ENCODE measurements at places on chromosomes 5 and 9.

DNA sequence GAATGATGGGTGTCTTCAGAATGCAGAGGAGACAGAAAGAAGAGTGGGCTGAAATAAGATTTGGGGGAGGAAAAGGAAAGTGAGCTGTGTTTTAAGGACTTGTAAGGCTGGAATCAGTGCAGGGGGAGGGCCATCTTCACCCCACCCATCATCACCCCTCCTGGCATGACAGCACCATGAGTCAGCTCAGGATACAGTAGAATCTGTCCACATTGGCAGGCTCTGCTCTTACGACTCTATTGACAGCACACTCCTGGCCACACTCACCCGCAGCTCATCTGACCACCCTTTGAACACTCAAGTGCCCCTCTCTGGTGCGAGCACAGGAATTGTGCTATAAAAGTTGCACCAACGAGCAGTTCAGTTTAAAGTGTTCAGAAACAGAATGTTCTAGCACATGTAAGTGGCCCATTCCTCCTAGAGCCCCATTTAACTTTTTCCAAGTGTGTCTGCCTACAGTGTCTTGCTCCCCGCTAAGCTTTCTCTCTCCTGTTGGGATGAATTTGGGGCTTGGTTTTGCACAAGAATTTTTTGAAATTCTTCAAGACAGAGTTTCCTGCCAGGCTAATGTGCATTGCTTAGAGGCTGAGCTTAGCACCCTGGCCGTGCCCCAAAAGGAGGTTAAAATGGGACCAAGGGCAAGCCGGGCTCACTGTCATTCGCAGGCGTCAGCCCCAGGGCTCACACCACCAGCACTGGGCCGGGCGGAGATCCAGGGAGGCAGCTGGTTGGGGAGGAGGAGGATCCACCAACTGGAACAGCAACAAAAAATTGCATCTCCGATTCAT, 12.0 kb downstream of the ADRA1B start:
- DNase-seq = no peak

DNA sequence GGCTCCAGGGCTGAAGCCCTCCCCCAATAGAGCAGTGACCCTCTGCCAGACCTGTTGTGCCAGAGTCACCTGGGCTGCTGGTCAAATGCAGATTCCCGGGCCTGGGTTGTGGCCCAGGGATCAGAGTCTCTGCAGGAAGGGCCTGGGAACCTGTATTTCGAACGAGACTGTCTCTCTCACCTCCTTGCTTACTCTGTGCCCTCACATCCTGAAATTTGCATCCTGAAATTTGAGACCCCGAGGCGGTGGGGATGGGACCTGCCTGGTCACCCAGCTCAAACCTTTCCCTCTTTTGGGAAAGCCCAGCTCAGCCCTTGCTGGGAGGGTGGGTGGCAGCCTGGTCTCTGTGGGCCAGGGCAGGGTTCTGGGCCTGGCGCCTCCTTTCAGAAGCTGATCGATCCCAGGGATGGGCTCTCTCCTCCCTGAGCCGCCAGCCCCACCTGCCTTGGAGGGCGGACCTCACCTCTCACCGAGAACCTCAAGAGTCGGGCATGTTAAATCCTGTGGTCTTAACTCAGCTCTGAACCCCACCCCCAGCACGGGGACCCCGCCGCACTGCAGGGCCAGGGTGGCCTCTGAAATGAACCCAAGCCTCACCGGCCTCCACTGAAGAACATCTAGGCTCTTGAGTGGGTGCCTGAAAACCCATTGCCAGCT, 44.0 kb upstream of the IER5L start:
- DNase-seq = no peak

DNA sequence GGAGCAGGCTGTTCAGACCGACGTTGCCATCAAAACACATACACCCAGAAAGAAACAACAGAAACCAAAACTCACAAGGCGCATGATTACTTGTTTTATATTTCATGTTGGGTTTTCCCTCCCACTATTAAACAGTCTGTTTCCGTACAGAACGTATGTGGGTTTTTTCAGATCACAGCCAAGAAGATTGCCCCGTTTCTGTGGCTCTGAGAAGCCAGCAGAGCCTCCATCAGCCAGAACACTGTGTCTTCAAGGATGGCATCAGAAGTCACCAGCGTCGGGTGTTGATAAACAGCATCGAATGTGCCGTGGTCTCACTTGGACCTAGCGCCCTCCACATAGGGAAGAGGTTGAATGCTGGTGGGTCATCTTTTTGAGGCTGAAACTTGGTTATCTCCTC, 42.8 kb downstream of the FAM78A start:
- no peak for DNase-seq

DNA sequence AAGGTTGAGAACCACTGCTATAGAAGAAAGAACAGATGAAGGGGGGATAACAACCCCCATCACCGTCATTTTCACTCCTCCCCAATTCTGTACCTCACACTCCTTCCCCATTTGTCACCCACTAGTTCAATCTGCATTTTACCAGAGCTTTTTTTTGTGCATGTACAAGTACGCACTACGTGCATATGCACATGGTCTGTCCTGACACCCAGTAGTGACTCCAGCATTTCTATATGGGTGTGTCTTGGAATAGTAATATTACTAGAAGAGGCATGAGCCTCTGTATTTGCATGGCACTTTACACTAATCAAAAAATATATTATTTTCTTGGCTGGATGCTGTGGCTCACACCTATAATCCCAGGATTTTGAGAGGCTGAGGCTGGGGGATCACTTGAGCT, 38.7 kb downstream of the NIM1K start:
- DNase-seq = no peak

DNA sequence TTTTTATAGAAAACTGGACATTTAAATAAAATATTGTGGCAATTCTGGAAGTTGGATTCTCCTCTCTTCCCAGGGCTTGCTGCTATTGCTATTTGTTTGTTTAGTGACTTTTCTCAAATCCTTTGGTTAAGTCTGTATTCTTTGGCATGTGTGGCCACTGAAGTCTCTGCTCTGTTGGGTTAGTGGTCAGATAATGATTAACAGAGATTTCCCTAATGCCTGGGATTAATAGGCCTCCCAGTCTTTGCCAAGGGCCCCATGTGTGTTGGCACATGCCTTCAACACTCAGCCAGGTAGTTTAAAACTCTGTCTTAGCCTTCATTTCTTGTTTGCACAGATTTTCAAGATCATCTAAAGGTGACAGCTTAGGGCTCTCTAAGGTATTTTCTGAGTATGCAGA, 92.8 kb upstream of the EPB41L4A start:
- DNase-seq = no peak

GRCh38 chr5:79191457-79191856, 44.5 kb upstream of the JMY start:
- DNase-seq = no peak

- no peak for DNase-seq
Observed at GRCh38 chr9:109022873-109023272, 9.6 kb upstream of the CTNNAL1 start.

- DNase-seq = no peak
Observed at GRCh38 chr5:174086751-174087150, 41.2 kb downstream of the NSG2 start.

GRCh38 chr5:174535669-174536068, 188.7 kb upstream of the MSX2 start:
- DNase-seq = no peak

GRCh38 chr9:137143459-137143858, 4.5 kb downstream of the GRIN1 start:
- no peak for DNase-seq

DNA sequence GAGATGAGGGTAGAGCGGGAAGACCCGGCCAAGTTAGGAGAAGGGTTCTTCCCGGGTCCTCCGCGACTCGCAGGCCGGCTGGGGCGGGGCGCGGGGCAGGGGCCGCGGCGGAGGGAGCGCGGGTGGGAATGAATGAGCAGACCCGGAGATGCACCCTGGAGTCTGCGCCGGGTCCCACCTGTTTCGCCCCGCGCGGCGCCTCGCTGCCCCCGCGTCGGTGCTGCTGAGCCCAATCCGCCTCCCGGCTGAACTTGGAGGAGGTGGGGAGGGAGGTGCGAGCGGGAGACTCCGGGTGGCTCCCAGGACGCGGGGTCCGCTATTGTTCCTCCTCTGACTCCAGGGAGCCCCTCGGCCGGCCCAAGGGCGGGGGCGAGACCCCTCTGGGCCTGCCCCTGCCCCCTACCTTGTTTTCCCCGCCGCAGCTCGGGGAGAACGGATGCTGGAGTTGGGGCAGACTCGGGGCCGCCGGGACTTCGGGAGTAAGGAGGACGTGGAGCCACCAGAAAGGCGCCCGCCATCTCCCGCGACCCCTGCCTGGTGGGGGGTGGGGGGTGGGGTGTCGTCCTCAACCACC, 659 bp downstream of the RAI14 start:
- DNase-seq = no peak

DNA sequence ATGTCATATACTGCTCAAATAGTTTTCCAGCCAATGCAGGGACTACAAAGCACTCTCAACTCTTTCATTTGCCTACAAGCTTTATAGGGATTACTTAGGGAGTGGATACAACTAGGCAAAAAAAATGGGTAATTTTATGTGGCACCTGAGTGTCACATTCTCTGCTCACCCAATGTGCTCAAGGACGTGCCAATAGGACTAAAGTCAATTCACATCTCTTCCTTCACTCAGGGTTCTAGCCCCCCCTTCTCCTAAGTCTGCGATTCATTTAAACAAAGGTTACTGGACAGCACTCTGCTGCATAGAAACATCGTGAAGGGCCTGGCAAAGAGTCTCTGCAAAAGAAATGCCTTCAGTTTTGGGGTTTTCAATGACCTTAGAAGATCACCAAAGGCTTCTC, 142.3 kb downstream of the TSSK1B start:
- no peak for DNase-seq

DNA sequence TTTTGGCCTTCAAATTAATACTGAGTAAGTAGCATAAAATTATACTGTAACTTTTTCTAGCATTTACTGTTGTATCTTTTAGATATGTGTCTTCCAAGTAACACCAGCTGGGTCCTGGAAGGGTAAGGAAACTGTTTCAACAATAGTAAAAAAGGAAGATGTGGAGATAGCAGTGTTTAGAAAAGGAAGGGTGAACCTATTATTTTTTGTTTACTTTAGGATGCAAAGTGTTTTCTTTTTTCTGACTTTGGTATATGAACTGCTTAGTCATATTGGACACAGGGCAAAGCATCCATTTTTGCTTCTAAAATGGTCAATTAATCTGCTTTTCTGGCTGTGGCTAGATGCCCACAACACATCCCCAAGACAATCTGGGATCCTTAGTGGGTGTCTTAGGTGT, 5.3 kb downstream of the PKD2L2 start:
- no peak for DNase-seq

DNA sequence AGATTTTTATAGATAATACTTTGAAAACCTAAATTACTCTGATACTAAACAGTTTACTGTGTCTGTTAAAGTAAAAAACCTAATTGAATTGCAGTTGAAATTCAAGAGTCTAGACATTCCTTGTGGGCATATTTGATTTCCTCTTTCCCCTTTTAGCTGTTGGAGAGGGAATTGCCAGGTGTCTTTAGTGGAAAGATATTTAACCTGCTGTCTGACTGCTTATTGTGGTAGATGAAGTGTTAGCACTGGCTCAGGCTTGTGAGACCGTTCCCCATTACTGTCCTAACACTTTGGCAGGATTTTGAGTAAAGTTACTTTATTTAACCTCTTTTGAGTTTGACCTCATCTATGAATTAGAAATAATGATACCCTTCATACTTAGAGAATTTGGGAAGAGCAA, 16.4 kb downstream of the MAP3K1 start:
- no peak for DNase-seq

GRCh38 chr9:130209422-130209821, 37.2 kb downstream of the NCS1 start:
- no peak for DNase-seq

GRCh38 chr9:109336409-109336808, 15.6 kb upstream of the EPB41L4B start:
- DNase-seq = no peak

DNA sequence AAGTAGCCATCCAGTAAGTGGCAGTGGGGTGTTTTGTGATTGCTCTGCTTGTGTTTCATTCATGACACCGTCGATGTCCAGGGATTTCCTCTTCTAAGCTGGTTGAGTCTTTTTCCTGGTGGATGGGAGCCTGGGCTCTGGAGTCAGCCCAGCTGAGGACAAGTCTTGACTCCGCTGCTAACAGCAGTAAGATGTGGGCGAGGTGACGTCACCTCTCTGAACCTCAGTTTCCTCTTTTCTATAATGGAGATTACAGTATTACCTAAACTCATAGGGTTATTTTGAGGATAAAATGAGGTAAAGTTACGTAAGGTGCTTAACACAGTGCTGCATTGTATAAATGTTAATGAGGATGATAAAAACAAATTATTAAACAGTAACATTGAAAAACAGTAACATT, 21.3 kb downstream of the FGF1 start:
- no peak for DNase-seq
